ENCODE measurements at places on chromosomes 12 and 14.

DNA sequence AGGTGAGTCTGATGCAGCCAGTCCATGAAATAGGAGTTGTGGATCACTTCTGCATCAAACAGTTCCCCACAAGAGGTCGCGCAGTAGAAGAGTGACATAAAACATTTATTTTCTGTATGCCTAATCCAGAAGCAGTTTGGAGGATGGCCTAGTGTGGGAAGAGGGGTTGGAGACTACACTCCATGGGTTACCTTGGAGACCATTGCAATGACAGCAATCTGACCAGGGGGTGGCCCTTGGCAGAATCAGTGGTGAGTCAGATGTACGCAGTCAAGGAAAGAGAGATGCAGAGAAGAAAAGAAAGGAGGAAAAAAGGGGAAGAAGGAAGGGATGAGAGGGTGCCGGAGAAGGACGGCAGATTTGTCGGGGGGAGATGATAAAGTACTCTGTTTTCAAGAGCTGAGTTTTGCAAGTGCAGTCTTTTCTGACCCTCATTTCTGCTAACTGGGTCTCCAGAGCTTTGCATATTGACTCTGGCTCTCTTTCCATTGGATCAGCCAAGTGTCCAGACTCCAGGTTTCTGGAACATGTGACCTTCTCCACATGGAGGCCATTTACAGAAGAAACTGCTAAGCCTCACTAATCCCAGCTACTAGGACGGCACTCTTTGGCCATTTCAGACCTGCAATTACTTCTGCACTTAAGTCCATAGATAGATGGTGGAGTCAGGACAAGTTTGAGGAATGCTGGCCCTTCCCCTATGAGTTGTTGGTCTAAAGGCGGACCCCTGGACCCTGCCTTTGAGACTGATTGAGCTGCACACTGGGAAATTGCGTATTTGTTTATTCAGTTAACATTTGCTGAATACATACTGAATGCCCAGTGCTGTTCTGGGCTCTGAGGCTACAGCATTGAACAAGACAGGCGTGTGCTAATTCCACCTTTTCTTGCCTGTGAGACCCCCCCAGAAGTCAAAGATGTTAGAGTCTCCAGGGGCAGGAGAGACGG lies 424.2 kb downstream of the BCL11B start:
- DNase-seq, result no peak

GRCh38 chr12:64070454-64070853 lies 151.6 kb downstream of the KICS2 start:
- no peak for DNase-seq

DNA sequence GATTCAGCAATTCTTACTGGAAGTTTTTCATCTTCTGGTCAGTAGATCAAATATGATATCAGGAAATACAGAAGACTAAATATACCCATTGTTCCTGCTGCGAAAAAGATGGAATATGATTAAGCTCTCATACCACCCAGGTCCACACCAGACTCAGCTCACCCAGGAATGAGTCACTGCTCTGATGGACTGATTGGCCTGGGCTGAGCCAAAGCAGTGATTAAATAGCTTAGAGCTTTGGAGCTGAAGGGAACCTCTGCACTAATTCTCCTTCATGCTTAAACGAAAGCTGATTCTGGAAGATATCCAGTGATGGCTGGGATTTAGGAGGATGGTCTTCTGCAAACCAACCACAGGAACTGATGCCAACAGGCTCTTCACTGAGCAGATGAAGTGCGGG lies 62.0 kb upstream of the SYT1 start:
- no peak for DNase-seq

DNA sequence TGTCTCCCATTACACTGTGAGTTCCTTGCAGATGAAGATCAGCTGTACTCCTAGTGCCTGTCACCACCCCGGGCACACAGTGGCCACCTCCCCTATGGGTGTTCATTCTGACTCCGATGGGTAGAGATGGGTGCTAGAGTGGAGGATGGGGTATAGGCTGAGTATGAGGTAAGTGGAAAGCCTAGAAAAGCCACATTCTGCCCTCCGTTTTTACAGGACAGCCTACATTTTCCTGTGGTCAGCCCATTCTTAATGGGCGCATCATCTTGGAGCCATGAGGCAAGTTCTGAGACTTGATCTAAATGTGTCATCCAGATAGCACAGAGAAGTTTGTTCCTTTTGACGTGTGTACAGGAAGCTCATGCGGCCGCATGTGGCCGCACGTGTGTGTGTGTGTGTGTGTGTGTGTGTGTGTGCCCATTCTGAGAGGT lies 166.7 kb upstream of the HIF1A start:
- DNase-seq, result no peak

DNA sequence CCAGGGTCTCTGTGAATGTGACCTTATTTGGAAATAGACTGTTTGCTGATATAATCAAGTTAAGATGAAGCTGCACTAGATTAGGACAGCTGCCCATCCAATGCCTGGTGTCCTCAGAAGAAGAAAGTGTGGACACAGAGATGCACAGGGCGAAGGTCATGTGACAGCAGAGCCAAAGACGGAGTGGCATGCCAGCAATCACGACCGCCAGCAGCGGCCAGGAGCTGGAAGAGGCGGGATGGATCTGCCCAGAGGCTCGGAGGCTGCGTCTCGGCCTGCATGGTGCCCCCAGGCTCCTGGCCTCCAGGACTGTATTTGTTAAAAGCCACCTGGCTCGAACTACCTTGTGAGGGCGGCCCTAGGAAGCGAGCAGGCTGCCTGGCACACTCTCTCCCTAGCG lies 76.5 kb downstream of the RFLNA start:
- DNase-seq, result no peak

GRCh38 chr14:59371771-59372170 lies 93.4 kb downstream of the GPR135 start:
- DNase-seq, result no peak

- DNase-seq, result no peak
These were observed 10.6 kb downstream of the TMEM121 start for GRCh38 chr14:105536691-105537579.

DNA sequence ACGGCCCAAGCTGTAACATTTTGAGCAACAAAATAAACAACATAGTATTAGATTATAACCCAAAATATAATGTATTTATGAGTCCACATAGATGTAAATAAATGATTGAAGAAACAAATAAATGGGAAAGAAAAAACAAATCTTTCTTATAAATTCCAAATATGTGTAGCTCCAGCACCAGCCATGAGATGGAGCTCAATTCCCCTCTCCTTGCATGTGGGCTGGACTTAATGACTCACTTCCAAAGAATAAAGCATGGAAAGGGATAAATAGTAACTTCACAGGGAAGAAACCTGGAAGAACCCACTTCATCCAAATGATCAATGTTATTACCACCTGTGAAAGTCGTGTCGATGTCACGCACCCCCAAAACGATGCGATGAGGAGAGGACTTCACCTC lies 158.8 kb downstream of the RPAP3 start:
- no peak for DNase-seq

DNA sequence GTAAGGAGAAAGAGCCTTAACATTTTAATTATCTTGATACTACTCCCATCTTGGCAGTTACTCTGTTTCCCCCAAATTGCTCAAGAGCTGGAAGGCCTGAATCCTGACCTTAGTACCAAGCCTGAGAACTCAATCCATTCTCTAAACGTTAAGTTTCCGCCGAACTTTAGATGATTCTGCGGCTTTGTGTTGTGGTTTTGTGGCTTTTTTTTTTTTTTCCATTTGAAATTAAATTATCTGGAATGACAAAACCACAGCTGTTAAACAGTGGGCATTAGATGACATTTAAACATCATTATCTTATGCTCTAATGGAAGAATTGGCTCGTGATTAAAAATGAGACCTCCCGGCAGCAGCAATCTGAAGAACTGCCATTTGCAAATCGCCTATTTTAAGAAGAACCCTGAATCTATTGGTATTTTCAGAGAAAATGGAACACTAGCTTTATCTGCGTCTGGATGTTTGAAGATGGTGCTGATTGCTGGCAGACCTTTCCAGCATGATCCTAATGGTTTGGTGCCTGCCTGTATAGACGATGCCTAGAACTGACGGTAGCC lies 38.4 kb downstream of the TMEM132C start:
- DNase-seq, result no peak

DNA sequence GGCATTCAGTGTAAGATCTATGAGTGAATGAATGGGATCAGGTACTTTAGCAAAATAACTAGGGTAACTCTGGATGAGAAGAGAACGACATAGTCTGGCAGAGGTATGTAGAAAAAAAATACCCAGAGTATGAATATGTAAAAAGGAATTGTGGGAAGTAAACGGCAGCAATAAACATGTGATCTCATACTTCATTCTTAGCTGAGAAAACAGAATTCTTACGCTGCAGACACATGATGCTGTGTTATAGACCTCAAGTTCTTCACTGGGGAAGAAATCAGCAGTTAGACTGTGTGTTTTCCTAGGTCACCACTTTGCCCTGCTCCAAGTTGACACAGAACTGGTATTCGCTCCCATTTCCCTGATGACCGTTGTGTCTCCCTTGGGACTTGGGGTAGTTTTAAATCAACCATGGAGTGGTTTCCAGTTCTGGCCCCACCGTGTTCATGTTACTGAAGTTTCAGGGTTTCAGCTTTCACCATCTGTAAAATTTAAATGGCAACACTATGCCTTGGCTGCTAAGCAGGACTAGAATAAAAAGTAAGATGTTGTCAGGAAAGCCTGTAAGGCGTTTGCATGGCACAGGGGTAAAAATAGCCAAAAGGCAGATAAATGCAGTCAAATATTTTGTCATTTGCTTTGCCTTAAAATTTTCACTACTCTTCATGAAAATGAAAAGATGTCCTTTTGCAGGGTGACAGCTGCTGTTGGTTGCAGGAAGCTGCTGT lies 223.7 kb downstream of the PELI2 start:
- no peak for DNase-seq

DNA sequence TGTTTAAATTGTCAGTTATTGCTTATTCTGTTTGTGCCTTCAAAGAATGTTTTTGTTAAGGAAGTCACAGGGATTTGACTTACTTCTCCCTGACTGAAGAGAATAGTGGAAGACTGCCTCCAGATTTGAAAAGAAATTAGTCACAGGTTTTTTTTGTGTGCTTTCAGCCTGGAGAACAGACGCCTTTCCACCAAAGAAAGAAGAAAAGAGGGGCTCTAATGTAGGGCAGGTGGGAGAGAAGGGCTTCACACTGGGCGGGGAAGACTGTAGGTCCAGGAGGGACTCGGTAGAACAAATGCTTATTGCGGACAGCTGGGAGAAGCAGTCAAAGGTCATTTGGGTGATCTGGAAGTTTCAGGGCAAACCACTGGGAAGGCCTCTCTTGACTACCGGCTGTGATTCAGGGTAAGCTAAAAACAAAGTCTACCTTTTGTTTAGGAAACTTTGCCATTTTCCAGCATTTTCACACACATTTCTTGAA lies 76.8 kb downstream of the SAMD4A start:
- DNase-seq, result no peak

DNA sequence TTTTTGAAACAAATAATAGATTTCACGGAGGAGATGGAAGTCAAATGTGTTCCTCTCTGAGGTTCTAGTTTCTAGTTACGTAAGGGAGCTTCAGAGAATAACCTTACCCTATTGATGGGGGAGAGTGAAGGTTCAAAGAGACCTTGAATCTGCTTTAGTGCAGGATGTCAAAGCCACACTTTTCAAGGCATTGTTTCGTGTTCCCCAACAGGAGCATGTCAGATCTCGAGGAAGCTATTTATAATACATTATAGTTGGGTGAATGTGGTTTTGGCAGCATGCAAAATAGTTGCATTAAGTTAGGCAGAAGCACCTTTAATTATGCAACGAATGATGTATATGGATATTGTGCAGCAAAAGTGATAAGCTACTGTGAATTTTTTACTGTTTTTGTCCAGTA lies 614.9 kb downstream of the SLC16A7 start:
- no peak for DNase-seq

Measured in ureter (tissue), 1 donor.